Stimulated activated CD4-positive, alpha-beta T cell treated with anti-CD3 and anti-CD28 coated beads, Interleukin-1b, Interleukin-23, amount 100 ng/mL, for 1 hour (primary cell): ENCODE measurements at places on chromosomes 7 and 10.

GRCh38 chr7:20624666-20625385 lies 9.4 kb downstream of the ABCB5 start:
- no peak for DNase-seq

- no peak for DNase-seq
Observed at GRCh38 chr7:45171946-45172345, 14.4 kb downstream of the RAMP3 start.

GRCh38 chr10:132784866-132785722 lies 853 bp downstream of the NKX6-2 start:
- DNase-seq: no peak

- no peak for DNase-seq
Observed at GRCh38 chr7:158194365-158194900, 393.2 kb downstream of the PTPRN2 start.

GRCh38 chr10:104557966-104558365 lies 83.1 kb upstream of the SORCS3 start:
- no peak for DNase-seq

GRCh38 chr10:122325235-122325634 lies 49.3 kb upstream of the PLEKHA1 start:
- no peak for DNase-seq

GRCh38 chr7:107230334-107230733 lies 61.5 kb downstream of the HBP1 start:
- no peak for DNase-seq

DNA sequence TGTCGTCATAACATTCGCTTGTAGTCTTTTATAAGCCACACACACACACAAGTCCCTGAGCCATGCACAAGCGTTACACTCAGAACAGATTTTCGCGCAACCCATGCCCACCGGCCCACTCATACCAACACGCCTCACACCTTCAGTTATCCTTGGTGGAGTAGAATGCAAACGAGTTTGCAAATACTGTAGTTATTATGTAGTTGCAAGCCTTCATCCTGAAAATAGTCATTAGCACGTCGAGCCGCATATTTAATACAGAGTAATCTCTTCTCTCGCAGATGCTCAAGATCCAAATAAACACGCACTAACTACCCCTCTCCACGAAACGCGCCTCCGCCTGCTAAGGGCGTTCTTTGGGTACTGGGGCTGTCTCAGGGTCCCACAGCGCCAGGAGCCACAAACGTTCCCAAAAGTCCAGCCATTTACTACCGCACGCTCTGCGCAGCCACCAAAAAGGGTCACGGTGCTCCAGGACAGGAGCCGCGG lies 1.8 kb downstream of the NKX2-3 start:
- no peak for DNase-seq

DNA sequence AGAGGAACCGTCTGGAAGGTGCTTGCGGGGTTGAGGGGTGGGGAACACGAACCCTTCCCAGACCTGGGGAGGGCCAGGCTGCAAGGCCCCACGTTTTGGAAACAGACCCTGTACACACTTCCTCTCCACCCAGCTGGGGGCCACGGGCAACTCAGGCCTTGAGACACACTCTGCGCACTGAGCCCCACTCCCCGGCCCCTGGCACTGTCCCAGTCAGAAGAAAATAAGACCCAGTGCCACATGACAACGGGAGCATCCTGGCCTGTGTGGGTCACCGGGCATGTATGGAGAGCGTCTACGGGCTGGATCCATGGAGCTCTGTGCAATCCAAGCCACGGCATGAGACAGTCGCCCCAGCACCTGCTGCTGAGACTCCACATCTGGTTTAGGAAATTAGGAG lies 63.7 kb downstream of the CARD11 start:
- DNase-seq: no peak

GRCh38 chr10:112724404-112724991 lies 225.5 kb upstream of the TCF7L2 start:
- DNase-seq: no peak

GRCh38 chr7:11317766-11318165 lies 344.1 kb downstream of the PHF14 start:
- DNase-seq: no peak
